ENCODE measurements at places on chromosomes 6 and 20.

DNA sequence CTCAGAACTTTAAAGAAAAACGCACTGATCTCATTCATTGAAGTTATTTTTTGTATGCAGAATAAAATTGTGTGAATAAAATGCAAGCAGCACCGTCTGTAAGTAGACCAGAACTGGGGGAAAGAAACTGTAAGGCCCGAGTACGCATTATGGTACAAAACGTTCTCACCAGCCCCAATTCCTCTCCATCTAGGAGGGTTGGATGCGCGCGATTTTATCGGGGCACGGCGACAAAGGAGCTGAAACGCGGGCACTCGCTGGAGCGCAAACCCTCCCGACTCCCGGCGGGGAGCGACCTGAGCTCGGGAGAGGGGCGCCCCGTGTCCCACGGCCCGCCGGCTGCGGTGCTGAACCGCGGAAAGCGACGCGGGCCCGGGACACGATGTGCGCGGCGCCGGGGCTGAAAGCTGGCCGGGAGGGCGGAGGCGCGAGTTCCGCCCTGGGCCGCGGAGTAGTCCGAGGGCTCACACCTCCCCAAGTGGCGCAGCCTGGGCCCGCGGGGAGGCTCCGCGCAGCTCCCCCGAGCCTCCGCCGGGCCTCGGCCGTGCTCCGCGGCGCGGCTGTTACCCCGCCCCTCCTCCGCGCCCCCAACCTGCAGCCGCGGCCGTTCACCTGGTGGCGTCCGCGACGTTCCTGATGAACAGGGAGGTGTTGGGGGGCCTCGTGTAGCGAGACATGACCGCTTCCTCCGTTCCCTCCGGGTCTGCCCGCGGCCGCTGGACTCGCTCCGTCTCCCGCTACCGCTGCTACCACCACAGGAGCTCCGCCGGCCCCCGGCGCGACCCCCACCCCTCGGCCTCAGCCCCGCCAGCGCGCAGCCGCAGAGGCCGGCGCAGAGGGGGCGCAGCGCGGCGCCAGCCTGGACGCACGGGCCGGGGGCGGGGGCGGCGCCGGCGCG lies at the start of gene SRSF12:
Gene SRSF12 (minus strand): TSS at position 861 of the 898 bp plus-strand sequence. CDS start 184 bp downstream, at position 677.
- DNase-seq: no peak

- no peak for DNase-seq
These were observed 45.2 kb upstream of the LY86 start for GRCh38 chr6:6543181-6543879.

GRCh38 chr6:119446115-119446554 lies 96.6 kb upstream of the MAN1A1 start:
- DNase-seq: no peak

GRCh38 chr20:49697071-49697470 lies 16.6 kb downstream of the B4GALT5 start:
- no peak for DNase-seq

- no peak for DNase-seq
These were observed 44.7 kb upstream of the MICB start for GRCh38 chr6:31453259-31453658.

GRCh38 chr6:138454981-138455706 lies 44.1 kb downstream of the NHSL1 start:
- DNase-seq: no peak

GRCh38 chr20:56781108-56781739 lies 152.1 kb downstream of the TFAP2C start:
- DNase-seq: no peak
